ENCODE measurements at places on chromosomes 2 and 18.

DNA sequence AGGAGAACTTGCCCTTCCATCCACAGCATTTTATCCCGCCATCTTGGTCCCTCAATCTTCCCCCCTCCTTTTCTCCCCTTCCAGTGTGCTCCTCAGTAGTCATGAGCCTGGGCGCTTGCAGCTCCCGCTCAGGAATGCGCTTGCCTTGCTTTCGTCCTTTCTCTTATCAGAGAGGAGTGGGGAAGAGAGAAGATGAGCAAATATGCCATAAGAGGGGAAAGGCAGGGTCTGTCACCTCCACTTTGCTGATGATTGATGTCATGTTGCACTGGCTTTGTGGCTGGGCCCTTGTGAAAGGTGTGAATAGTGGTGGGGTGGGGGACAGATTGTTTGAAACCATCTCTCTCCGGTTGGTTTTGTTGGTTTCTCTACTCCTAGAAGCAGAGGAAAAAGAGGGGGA is 569.3 kb downstream of the TNS1 start:
- no peak for DNase-seq

DNA sequence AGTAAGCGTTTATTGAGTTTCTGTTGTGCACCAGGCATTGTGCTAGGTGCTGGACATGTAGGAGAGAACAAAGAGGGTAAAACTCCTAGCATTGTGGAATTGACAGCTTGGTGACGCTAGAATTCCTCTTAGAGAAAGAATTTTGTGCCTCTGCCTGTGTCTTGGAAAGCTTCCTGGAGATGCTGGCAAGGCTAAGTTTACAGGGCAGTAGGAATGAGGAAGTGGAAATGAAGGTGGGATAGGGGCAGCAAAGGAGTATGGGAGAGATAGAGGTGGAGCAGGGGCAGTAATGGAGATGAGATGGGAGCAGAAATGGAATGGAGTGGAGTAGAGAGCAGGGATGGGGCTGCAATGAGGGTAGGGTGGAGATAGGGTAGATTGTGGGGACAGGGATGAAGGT is 29.8 kb downstream of the GPR39 start:
- no peak for DNase-seq

DNA sequence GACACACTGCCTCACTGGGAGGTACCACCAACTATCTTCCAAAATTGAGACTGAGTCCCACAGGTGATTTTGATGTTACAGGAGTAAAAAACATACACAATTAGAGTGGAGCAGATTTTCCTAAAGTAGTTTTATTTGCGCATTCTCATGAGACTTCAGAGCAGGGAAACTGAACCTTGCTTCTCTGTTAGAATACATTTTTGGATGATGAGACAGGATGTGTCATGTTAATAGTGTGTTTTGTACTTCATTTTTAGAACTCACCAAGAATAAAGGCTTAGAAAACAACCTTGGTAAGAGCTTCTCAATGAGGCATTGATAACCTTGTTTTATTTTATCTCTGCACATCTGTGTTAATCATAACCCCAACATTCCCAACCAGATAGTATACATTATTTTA is 310.2 kb upstream of the GALNT5 start:
- no peak for DNase-seq

DNA sequence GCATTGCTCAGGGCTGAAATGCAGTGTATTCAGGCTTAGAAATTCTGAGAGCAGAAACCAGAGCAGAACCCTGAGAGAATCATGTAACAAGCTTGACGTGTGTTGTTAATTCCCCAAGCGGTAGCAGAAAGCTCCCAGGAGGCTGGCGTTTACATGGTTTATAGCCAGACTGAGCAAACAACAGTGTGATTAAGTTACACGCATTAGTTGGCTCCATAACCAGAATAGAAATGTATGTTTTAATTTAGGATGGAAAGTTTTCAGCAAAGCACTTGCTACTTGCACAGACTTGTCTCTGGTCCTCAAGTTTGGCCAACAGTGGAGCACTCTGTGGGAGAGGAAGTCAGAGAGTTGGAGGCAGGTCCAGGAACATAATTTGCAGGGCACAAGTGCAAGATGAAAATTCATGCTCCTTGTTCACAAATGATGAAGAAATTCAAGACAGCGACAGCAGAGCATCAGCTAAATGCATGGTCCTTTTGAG is 69.3 kb downstream of the MAPK4 start:
- DNase-seq = no peak

GRCh38 chr18:80074697-80075096 is 34.4 kb upstream of the ADNP2 start:
- no peak for DNase-seq

GRCh38 chr2:123451542-123451941 is 573.5 kb upstream of the CNTNAP5 start:
- no peak for DNase-seq

Data from hematopoietic multipotent progenitor cell treated with erythropoietin and hydrocortisone succinate and interleukin-3 and kit ligand, for 17 days (in vitro differentiated cells).